ENCODE measurements at places on chromosomes 7 and 10. TPM values are rescaled to one million over a fixed set of nuclear protein-coding genes. Genes with fewer than 3 reads are reported as not detected.

CPVL gene
- 1.3 TPM for total RNA-seq

- peak; percentile 78 for DNase-seq
Measured at GRCh38 chr10:110354322-110354766, 49.6 kb upstream of the SMNDC1 start.

OPN1SW gene
- total RNA-seq = not detected

GRCh38 chr10:104251443-104251842 is 3.2 kb upstream of the GSTO1 start:
- no peak for DNase-seq

ASZ1 gene
- not detected for total RNA-seq

- DNase-seq = no peak
Measured at GRCh38 chr7:71746006-71746405, 614.1 kb downstream of the GALNT17 start.

GRCh38 chr10:97332591-97333350 is 1.8 kb downstream of the FRAT2 start:
- no peak for DNase-seq

TMEM254 gene
- total RNA-seq = 16.6 TPM

- DNase-seq = no peak
Measured at GRCh38 chr7:43799605-43800004, 41.1 kb downstream of the BLVRA start.

ATG9B gene
- total RNA-seq = 29.9 TPM

DNA sequence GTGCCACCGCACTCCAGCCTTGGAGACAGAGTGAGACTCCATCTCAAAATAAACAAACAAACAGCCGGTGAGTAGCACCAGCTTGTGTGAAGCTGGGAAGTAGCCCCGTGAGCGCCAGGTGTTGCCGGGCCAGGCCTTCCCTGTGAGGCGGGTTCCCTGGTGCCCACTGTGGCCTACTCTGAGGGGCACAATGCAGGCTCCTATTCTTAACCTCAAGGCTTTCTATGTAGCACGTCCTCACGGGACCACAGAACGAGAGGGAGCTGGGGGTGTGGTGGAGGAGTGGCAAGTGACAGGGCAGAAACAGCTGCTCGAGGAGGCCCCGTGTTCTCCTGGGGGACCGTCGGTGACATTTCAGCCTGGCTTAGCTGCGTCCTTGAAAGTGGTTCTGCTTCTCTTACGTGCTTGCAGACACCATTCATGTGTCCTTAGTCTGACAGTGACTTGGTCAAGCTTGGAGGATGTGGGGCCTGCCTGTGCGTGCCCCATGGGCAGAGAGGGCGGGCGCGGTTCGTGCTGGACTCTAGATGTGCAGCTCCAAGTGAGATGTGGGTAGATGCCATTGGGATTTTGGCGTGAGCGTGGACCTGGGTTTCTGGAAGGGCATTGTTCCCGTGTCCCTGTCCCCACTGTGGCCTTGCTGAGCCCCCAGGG is 116.6 kb downstream of the NKX6-2 start:
- no peak for DNase-seq

DNA sequence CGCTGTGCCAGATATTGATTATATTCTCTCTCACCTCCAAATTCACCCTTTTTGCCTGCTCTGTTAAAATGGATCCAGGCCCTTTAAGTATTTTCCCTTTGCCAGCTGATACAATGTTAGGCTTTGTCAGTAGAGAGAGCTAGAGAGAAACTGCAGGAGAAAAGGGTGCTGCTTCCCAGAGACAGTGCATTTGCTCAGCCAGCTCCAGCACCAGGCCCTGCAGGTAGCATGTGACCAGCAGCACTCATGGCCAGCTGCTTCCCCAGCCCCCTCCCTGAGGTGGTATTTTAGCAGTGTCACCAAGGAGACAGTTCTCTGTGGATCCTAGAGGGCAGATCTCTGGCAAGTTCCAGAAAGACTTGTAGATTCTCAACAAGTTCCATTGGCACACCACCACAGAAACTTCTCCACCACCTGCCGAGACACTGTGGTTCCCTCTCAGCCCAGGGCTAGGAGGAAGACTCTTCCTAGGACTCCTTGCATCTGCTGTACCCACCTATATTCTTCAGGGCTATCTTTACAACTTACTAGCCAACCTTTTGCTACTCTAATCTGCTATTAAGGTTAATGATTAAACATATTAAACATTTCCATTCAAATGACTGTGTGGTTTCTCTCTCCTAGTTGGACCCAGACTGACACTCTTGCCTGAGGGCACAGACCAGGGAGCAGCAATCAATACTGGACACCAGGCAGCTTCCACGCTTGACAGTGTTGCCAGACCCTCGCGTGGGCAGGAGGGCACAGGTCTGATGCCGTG is 35.6 kb upstream of the ADAM12 start:
- DNase-seq = no peak

DNA sequence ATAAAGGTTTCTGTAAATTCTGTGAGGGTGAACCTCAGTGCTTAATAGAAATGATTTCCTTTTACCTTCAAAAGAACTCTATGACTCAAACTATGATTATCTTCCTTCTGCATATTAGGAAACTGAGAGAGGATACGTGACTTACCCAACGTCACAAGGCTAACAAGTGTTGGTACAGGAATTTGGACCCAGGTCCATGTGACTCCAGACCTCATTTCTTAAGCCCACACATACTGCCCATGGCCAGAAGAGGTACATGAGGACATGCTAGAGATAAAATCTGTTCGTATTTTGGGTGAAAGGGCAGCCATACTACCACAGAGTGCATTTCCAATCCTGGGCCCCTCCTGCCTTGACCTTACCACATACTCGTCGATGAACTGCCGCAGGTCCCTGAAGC is 61.5 kb upstream of the TM9SF3 start:
- no peak for DNase-seq

- DNase-seq = no peak
Measured at GRCh38 chr10:123848564-123849457, 42.8 kb downstream of the CPXM2 start.

DNA sequence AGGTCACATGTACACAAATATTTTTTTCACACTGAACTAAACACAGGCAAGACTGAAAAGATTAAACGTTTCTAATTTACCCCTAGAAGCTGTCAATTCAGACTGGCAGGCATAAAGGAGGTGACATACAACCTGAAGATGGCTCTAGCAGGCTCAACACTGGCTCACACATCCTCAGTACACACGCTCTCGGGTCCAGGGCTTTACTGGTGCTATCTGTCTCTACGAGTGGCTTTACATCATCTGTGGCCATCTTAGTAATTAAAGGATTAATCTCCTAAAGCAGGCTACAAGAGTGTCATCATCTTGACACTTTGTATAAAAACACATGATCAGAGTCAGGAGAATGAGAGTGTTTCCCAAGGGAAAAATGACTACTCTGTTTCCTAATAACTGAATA is 57.3 kb downstream of the COPG2 start:
- DNase-seq = no peak

DNA sequence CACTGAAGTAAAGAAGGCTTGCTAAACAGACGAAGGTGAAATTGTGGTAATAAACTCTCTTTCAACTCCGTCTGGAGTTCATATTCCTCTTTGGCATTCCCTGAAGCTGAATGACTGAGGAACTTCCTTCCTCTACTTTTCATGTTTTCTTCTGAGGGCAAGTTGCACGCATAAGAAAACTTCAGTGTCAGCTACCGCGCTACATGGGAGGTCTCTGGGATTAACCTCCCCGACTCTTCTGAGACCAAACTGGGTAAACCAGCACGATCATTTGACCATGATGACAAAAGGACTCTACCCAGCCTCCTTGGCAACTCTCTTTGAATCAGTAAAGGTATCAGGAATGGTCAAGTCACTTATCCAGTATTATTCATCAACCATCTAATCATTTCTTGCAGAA is 44.7 kb downstream of the RHOBTB1 start:
- no peak for DNase-seq

EN2 gene
- not detected for total RNA-seq

DNA sequence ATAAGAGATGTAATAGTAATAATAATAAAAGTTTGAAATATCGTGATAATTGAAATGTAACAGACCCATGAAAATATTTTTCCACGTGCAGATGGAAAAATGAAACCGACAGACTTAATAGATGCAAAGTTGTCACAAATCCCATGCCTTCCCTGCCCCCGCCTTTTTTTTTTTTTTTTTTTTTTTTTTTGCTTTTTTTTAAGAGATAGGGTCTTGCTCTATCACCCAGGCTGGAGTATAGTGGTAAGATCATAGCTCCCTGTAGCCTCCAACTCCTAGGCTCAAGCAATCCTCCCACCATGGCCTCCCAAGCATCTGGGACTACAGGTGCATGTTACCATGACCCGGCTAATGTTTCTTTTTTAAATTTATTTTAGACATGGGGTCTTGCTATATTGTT is 80.5 kb downstream of the JMJD1C start:
- DNase-seq = no peak

DNA sequence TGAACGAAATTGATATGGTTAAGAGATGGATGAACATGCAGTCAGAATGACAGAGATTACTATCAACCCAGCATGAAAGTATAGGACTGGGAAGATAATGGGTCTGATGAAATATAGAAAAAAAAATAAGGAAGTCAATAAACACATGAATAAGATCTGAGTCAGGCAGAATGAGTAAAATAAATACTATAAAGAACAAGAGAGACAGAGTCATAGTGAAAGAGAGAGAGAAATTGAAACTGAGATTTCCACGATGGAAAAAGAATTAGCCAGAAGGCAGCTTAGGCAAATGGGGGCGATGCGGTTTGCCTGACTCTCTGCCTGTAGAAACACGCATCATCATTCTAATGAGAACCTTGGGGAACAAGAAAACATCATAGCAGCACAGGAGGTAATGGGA is 26.6 kb downstream of the SEMA3D start:
- no peak for DNase-seq

NME8 gene
- total RNA-seq = not detected

DNA sequence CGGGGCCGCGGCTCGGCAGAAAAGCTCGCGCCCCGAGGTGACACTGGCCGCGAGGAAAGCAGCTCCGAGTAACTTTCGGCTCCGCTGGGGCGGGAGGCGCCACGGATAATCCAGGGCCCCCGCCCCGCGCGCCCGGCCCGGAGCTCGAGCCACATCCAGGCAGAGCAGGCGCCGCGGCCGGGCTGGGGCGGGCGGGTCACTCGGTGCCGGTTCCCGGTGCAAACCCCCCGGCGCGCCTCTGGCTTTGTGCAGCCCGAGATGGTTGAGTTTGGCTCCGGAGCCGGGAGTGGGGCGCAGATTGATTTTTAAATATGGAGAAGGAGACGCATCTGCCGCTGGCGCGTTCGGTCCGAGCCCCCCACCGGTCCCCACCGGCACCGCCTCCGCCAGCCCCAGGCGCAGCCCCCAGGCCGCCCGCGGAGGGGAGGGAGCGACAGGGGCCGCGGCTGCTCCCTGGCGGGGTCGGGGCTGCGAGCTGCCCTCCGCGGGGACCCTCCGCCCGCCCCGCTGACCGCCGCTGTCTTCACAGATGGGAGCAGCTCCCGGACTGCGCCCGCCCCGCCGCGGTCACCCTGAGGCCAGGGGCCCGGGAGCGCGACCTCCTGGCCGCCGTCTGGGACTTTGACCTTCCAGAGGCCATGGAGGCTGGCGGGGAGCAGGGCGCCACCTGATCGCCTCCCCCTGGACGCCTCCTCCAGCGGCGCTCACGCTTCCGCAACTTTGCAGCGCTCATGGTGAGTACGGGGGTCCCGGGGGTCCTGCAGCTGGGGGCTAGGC is 643 bp downstream of the ADGRA1 start:
- no peak for DNase-seq

- no peak for DNase-seq
Measured at GRCh38 chr7:142243823-142244222, 14.0 kb downstream of the PRSS58 start.

DNA sequence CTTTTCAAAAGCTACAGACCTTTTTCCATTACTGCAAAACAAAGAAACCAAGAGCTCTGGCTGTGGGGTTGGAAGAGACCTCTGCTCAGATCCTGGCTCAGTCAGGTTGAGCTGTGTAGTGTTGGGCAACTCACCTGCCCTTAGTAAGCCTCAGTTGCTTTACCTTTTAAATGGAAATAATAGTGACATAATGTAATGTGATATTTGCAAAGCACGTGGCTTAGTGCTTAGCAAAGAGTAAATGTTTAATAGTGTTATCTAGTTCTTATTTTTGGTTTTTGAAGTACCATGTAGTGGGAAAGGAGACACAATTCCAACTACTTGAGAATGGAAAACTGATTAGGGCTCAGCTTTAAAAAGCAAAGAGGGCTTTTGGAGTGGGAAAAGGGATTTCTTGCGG is 100.2 kb downstream of the SVIL start:
- DNase-seq = no peak

TMEM270 gene
- total RNA-seq = not detected

GRCh38 chr10:47183704-47184041 is 116.3 kb upstream of the GDF10 start:
- no peak for DNase-seq

Measured in CD4-positive, alpha-beta memory T cell (primary cell).